ENCODE measurements at places on chromosomes 13 and 19. TPM values are rescaled to one million over a fixed set of nuclear protein-coding genes. Genes with fewer than 3 reads are reported as not detected.
A peak's percentile ranks its signal among the peaks of the same experiment; 100 is the strongest.

Gene CARM1
- total RNA-seq, result 39.3 TPM

Gene KRTDAP
- not detected for total RNA-seq

Gene CGB5
- not detected for total RNA-seq

Gene POLR1D
- 68.7 TPM for total RNA-seq

Gene TLE6
- 0.27 TPM for total RNA-seq

GRCh38 chr19:8988204-8988603 lies 22.0 kb downstream of the MUC16 start:
- peak; percentile 12 for DNase-seq

DNA sequence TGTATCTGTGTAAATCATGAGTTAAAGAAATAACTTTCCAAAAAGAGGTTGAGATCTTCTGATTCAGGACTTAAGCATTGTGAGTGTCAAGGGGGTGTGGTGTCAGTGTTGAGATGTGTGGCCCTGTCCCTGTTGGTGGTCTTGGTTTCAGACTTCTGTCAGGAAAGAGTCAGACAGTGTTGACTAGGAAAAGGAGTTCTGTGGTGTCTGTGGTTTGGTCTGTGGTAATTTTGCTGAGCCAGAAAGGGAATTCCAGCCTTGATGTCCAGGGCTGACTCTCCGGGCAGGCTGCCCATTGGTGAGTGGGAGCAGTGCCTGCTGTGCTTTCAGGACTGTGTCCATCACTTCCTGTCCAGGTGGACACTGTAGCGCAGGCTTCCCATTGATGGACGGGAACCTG lies 39.8 kb upstream of the IGFL4 start:
- no peak for DNase-seq

- no peak for DNase-seq
Observed at GRCh38 chr19:49895566-49896297, 955 bp downstream of the IL4I1 start.

DNA sequence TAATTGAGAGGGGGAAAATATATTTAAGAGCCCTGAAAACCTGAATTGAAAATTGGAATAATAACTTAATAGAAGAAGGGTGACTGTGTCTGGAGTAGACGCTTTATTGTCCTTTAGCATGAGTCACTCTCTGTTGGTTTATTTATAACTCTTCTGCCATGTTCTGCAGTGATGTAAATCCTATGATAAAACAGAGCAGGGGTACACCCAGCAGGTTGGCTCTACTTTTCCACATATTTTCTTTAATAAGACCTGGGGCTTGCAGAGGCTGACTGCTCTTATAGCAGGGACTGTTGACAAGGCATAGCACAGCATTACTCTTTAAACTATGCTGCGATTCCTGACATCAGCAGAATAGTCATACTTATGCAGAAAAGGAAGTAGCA lies 389.9 kb upstream of the PCDH9 start:
- no peak for DNase-seq

DNA sequence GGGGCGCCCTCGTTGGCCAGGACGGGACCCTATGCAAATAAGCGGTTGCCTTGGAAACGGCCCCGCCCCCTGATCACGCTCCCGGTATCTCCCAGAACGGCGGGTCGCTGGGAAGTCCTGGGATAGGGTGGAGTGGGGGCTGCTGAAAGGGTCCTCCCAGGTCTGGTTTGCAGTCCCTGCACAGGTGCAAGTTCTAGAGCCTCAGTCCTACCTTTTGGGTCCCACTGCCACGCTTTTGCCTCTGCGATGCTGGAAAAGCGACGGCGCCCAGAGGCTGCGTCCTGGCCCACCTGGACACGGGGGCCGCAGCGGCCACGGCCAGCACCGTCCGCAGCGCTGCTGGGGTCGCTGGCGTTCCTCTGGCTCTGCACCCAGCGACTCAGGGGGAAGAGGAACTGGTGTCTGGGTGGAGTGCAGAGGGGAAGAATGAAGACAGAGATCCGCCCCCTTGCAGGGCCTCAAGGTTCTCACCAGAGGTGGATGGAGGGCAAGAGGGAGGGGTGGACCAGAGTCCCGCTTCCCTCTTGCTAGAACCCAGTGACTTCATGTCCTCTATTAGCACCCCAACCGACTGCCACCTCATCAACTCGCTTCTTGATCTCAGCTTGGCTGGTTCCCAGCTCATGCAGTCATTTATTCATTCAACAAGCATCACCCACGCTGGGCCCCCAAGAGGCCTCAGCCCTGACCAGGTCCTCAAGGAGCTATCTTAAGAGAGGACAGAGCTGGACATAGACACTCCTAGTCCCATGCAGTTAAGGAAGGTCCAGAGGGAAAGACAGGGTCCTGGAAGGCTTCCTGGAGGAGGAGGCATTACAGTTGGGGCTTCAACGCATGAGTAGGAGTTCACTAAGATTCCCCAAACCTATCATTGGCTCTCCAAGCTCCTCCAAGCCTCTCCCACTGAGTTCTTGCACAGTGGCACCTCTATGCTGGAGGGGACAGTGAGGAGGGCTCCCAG lies at the start of gene LRRC25:
LRRC25 (minus strand) TSS at position 381 of the 961 bp plus-strand sequence. CDS start 659 bp downstream, outside the sequence.
- DNase-seq, result peak; percentile 87

DNA sequence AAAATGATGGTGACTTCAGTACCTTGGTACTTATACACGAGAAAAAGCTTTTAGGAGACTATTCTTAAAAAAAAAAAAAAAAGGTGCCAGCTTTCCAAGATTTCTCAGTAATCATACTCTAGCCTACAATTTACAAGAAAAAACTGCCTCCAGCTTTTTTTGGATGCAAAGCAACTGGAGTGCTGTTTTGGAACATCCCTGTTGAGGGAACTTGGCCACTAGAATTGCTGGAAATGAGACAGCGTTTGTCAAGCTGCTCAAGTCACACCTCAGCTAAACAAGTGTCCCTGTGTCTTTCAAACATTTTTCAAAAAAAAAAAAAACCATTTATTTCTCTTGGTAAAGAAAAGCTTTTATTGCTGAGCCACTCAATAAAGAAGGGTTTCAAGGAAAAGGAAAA lies 413.1 kb upstream of the ARGLU1 start:
- DNase-seq, result no peak

DNA sequence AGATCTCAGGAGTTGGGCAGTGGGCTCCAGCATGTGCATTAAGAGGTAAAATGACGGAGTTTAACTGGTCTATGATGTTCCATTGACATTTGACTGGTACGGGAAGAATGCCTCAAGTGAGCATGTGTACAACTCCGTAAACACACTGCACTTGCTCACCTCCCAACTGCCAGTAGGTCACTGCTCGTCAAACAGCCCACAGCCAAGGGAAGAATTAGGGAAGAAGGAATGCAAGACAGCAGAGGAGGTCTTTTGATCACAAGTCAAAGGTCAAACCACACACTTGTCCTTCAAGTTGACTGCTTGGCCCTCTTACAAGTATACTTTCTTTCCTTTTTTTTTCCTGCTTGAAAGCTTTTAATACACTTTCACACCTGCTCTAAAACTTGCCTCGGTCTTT lies 236.7 kb downstream of the B3GLCT start:
- DNase-seq, result no peak

GRCh38 chr19:401866-402511 lies 7.0 kb downstream of the C2CD4C start:
- DNase-seq, result no peak

DNA sequence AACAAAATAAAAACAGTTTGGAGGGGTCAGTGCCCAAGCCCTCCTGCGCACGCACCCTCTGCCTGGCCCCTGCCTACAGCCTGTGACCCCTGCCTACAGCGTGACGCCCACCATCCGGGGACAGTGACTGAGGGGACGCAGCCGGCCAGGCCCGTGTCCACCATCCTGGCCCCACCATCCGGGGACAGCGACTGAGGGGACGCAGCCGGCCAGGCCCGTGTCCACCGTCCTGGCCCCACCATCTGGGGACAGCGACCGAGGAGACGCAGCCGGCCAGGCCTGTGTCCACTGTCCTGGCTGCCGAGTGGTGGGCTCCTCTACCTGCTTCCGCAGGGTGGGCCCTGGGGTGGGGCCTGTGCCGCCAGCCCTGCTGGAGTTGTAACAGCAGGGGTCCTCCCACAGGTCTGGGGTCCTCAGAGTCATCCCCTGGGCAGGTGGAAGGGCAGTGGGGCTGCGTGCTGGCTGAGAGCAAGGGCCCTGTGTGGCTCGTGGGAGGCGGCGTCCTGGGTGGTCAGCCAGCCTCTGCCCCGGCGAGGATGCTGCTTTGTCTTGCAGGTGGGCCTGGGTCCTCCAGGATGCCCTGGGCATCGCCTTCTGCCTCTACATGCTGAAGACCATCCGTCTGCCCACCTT lies 14.3 kb downstream of the SPPL2B start:
- no peak for DNase-seq

- no peak for DNase-seq
Observed at GRCh38 chr13:52736891-52737290, 2.7 kb downstream of the CNMD start.

DNA sequence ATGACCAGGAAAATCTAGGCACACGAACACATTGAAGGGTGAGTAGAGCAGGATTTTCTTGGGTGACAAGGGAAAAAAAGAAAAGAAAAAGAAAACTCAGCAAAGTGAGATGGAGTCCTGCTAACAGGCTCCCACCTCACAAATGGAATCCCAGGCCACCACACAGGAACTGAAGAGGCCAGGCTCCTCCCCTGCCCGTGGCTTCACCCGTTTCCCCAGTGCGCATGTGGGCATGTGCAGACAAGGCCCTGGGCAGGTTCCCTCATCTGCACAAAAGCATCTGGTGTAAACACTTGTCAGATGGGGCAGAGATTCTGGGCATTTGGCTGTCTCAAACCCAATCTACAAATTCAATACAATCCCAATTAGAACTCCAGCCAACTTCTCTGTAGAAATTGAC lies 24.5 kb downstream of the CFAP97D2 start:
- no peak for DNase-seq

GRCh38 chr13:33869005-33869404 lies 51.1 kb downstream of the RFC3 start:
- no peak for DNase-seq

GRCh38 chr13:43657485-43657884 lies 129.3 kb downstream of the ENOX1 start:
- no peak for DNase-seq

GRCh38 chr13:20142927-20143480 lies 17.8 kb downstream of the GJA3 start:
- no peak for DNase-seq

GRCh38 chr13:28707629-28708427 lies 10.9 kb downstream of the SLC46A3 start:
- no peak for DNase-seq

DNA sequence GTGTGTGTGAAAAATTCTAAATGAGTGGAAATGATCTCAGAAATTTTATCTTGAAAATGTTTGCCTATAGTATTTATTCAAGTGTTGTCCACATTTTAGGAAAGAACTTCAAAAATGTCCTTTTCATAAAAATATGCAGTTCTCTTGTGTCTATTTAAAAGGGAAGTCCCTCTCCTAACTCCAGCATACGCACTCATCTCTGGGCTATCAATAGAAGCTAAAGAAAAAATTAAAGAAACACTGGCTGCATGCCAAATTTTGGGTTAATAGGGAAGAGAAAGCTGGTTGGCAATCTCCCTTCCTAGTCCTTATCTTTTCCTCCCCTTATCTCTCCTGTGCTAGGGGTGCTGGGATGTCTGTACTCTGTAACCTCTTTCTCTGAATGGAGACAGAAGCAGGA lies 313.3 kb downstream of the ENOX1 start:
- DNase-seq, result peak; percentile 10

DNA sequence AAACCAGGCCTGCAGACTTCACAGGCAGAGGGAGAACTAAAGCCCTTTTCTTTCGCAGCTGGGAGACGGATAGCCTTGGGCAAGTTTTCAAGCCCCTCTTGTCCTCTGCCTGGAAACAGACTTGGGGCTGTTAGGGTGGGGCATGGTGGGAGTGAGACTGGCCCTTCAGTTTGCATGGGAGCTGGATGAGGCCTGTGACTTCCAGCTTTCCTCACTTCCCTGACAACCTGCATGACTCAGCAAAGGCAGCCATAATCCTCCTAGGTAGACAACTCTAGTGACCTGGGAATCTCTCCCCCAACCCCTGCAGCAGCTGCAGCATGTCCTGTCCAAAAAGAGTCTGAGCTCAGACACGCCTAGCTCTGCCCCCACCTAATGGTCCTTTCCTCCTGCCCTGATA lies 93.0 kb downstream of the POSTN start:
- no peak for DNase-seq

GRCh38 chr13:46810440-46810839 lies 13.5 kb upstream of the ESD start:
- no peak for DNase-seq

DNA sequence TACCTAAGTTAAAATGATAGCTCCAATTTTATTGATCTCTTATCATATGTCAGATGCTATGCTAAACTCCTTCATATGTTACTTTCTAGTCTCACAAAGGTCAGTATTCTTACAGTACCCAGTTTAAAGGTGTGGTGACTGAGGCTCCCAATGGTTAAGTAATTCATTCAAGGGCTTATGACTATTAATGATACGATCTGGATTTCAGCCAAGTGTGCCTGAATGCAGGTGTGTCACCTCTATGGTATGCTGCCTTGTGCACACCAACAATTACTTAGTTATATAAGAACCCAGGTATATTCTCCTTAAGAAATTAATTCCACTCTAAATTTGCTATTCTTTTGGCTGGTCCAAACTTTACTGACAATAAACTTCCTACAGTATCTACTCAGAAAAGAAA lies 84.6 kb upstream of the TRPC4 start:
- no peak for DNase-seq

- no peak for DNase-seq
Observed at GRCh38 chr13:30943881-30944280, 11.4 kb downstream of the TEX26 start.

- DNase-seq, result peak; percentile 79
Observed at GRCh38 chr19:8158411-8159074, 9.2 kb upstream of the FBN3 start.

DNA sequence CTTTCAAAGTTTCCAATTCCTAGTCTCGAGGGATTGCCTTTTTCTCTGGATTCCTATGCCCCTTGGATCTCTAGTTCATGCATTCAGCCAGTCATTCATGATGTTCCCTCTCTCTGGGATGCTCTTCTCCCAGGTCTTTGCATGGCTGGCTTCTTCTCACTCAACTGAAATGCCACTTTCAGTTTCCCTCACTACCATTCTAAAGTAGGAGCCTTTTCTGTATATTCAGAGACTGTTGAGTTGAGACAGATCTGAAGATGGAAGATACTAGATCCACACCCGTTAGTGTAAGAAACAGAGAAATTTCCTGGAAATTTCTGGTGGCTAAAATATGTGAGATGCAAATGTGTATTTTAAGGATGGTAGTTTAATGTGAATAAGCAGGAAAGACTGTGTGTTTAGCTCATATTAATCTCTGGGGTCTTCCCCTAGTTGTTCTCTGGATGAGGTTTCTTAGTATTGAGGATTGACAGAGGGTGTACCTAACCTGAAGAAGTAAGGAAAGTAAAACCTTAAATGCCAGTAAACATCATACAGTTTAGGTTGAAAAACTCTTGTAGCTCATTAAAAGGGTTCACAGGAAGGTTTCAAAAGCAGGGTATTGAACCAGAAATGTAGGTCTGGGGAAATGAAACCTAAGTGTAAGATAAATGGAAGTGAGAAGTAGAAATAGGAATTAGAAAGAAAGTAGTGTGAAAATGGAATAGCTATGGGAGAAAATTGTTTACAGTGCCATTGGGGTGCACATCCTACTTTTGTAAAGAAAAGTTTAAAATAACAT lies 331.3 kb downstream of the NDFIP2 start:
- no peak for DNase-seq

GRCh38 chr19:18672044-18672451 lies 11.4 kb upstream of the CRTC1 start:
- DNase-seq, result no peak
